ENCODE measurements at places on chromosomes 13 and 19.

GRCh38 chr13:39297664-39298171 lies 259.5 kb downstream of the NHLRC3 start:
- DNase-seq: no peak

DNA sequence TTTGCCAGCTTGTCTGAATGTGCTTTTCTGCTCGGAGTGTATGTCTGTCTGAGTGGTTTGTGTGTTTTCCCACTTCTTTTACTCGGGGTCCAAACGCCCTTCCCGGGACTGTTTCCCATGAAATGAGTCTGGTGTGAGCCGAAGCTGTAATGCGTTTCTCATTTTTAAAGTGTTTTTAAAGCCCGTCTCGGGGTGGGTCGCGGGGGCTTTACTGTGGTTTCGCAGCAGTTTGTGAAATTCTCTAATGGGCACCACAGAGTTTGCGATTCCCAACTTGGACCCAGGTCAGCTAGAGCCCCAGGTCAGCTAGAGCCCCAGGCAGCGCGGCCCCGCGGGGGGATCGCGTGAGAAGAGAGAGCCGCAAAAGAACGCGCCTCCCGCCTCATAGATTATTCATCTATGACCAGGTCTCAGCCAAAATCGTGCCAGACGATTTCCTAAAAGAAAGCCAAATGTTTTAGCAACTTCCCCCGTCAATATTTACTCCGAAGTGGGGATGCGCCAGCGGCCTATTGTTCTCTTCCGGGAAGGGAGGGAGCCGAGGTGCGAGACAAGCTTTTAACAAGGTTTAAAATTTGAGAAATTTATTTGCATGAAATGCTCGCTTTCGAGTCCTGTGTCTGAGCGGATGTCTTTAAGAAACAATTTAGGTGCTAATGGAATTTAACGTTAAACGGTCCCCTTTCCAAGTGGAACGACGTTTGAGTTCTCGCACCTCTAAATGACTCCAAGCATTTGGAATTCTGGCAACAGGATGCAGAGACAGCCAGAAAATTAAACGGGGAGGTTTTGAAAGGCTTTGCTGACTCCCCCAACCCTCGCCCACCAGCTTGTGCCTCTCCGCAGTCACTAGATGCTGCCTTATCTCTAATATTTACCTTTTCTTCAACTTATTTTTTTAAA lies 2.2 kb downstream of the ZIC2 start:
- no peak for DNase-seq

DNA sequence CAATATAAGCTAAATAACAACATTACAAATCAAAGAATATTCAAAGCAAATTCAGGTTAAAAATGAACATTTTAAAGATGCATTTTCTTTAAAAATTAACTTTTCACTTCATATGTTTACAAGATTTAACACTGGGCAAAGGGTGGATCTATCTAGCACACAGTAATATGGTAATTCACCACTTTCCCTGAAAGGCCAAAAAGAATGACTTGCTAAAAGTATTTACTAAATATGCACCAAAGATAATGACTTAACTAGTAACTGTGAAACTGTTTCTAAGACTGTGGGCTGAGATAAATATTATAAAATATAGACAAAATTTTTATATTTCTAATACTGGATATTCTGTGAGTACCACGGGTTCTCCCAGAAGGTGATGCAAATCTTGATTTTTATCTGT lies 4.5 kb upstream of the EEF1AKMT1 start:
- no peak for DNase-seq

GRCh38 chr13:74444161-74444571 lies 310.0 kb upstream of the KLF12 start:
- no peak for DNase-seq

DNA sequence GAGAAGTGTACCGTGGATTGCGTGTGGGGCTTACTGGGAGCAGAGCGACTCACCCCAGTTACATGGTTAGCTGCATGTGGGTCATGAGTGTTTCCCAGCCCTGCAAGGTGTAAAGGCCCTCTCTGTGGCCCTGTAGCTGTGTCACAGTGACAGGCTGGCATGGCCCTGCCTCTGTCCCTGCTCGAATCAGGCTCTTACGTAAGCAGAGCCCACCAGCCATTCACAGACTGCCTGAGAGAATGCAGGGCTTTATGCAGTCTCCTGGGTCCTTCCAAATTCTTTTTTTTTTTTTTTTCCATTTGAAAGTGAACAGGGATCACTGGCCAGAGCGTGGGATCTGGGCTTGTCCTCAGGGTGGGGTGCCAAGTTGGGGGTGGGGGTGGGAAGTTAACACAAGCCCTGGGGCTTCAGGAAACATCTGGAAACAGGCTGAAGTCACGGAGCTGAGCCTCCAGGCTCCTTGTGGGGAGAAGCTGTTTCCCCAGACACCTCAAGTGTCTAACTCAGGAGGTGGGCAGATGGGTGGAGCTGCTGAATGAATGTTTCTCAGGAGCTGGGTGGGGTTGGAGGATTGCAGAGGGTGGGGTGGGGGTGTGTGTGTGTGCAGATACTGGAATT lies 13.4 kb downstream of the TECR start:
- peak; percentile 77 for DNase-seq

GRCh38 chr19:33175886-33176669 lies 18.1 kb upstream of the LRP3 start:
- DNase-seq: peak; percentile 43

DNA sequence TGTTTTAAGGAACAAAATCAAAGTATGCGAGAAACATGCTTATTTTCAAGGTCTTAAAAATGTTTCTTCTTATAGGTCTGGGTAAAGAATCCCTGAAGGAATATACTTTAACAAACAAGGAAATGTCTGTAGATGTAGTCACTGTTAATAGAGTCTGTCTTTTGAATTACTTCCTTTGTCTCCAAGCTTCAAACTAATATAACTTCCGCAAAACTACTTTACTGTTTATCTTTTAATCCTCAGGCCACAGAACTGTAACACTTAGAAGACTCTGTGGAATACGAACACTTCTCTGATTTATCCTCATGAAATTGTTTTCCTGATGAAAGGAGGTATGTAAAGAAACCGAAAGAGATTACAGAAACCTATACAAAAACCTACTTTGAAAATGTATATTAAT lies 316.0 kb downstream of the PCDH9 start:
- no peak for DNase-seq

- DNase-seq: no peak
Observed at GRCh38 chr13:73703606-73704005, 430.6 kb downstream of the KLF12 start.

DNA sequence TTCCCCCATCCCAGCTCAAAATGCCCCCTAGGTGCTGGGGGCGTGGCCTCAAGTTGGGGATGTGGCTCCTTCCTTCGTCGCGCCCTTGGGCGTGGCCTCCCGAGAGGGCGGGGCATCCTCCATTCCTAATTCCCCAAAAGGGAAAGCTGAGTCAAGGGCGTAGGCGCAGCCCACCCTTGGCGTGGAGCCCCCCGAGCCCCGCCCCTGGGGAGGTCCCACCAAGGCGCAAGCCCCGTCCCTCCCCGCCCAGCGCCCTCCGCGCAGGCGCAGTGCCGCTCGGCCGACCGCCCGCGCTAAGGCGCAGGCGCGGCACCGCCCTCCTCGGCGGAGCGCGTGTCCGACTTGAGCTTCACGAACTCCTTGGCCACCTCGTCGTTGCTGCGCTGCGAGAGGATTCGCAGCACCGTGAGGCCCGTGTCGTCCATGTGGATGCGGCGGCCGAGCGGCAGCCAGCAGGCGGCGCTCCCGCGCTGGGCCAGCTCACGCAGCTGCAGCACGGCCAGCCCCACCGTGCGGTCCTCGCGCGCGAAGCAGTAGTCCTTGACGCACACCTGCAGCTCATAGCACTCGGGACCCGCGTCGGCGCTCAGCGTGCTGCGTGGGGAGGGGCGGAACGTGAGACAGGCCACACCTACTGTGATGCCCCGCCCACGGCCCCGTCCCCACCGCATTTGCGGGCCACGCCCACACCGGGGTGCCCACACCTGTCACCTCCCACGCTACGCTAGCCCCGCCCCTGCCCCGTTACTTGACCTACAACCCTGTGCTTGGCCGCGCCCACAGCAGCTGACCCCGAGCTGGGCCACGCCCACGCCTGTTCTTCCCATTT lies 50.5 kb downstream of the COLGALT1 start:
- DNase-seq: peak; percentile 70

DNA sequence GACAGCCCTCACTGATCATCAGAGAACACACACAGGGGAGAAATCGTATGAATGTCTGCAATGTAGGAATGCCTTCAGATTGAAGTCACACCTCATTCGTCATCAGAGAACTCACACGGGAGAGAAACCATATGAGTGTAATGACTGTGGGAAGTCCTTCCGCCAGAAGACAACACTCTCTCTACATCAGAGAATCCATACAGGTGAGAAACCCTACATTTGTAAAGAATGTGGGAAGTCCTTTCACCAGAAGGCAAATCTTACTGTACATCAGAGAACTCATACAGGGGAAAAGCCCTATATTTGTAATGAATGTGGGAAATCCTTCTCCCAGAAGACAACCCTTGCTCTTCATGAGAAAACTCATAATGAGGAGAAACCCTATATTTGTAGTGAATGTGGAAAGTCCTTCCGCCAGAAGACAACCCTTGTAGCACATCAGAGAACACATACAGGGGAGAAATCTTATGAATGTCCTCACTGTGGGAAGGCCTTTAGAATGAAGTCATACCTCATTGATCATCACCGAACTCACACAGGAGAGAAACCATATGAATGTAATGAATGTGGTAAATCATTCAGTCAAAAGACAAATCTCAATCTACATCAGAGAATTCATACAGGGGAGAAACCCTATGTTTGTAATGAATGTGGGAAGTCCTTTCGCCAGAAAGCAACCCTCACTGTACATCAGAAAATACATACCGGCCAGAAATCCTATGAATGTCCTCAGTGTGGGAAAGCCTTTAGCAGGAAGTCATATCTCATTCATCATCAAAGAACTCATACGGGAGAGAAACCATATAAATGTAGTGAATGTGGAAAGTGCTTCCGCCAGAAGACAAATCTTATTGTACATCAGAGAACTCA lies 32.5 kb downstream of the ZNF567 start:
- DNase-seq: peak; percentile 9

DNA sequence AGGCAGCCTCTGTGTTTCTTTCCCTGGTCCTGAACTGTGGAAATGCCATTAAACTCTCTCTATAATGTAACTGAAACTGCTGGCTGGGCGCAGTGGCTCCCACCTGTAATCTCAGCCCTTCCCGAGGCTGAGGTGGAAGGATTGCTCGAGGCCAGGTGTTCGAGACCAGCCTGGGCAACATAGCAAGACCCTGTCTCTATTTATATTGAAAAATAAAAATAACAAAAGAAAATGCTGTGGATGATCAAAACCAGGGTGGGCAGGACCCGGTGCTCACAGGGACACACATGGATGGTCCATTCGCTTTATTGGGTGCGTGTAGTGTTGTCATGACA lies 3.5 kb downstream of the MPV17L2 start:
- DNase-seq: no peak

DNA sequence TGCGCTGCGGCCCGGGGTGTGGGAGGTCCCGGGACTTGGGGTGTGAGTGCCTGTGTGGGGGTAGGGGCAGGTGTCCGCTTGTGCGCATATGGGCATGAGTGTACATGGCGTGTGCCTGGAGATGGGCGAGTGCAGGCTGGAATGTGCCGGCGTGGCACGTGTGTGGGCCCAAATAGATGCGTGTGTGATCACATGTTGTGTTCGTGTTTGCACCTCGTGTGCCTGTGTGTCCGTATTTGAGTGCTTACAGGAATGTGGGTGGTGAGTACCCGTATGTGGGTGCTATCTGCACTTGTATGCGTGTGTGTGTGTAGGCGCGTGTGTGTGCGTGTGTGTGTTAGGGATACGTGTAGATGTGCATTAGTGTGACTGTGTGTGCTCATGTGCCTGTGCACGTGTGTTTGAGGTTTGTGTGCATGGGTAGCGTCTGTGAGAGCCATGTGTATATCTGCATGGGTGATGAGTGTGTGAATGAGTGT lies 3.4 kb downstream of the ZNF536 start:
- no peak for DNase-seq

- DNase-seq: peak; percentile 75
Observed at GRCh38 chr13:50386541-50387050, 371.4 kb downstream of the KCNRG start.

DNA sequence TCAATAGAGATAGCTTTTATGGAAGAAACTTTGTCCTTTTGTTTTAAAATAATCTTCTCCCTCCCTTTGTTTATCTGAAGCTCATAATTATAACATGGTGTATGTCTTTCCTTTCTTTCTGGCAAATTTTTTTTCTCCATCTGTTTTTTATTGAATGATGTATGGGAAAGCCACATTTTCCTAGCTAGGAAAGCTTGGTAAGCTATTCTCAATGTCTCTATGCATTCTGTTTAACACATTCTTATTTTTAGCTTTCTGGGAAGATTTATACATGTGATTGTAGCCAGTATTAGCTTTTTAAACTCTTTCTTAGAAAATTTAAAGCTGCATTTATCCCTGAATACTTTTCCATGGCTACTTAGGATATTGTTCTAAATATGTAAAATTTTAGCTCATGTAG lies 124.9 kb upstream of the CSNK1A1L start:
- DNase-seq: no peak

DNA sequence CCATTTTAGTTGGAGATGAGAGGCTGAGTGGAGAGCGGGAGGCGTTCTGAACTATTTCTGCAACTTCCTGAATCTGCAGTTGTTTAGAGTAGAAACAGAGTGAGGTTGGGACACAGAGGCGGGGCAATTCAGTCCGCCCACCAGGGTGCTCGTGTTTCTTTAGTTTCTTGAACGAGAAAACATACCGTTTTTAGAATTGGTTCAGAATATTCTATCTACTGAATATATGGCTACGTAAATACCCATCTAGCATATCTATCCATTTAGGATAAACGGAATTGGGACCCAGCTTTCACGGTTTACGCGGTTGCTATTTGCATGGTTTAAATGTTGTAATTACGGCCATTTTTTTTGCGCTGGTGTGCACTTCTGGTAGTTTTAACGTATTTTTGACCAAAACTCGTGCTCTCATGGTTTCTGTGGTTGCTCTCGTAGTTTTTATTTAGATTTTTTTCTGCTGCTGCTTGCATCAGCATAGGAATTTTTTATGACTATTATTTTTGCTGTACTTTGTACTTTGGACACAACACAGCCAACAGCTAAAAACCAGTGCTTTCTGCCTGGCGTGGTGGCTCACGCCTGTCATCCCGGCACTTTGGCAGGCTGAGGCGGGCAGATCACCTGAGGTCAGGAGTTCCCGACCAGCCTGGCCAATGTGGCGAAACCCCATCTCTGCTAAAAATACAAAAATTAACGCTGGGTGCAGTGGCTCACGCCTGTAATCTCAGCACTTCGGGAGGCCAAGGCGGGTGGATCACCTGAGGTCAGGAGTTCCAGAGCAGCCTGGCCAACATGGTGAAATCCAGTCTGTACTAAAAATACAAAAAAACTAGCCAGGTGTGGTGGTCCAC lies 32.7 kb downstream of the TIMM13 start:
- DNase-seq: no peak

- no peak for DNase-seq
Observed at GRCh38 chr13:84096216-84096615, 213.9 kb upstream of the SLITRK1 start.

DNA sequence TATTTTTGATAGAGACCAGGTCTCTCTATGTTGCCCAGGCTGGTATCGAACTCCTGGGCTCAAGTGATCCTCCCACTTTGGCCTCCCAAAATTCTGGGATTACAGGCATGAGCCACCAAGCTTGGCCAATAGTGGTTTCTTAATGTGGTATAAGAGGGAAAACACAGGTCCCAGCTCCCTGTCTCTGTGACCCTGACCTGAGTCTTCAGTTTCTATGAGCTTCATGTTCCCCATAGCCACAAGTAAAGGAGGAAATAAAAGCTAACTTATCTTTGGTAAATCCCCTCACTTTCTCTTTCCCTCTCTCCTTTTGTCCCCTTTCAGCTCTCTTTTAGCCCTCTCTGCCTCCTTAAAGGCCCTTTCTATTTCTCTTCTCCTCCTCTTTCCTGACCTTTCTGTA lies 50.3 kb downstream of the ABCC4 start:
- DNase-seq: no peak

GRCh38 chr13:49784886-49785570 lies 7.5 kb downstream of the KPNA3 start:
- DNase-seq: no peak

Data from fibroblast of villous mesenchyme (primary cell).